ENCODE measurements at places on chromosomes 2 and 18.

- peak; percentile 55 for DNase-seq
These were observed 50.2 kb upstream of the SIGLEC15 start for GRCh38 chr18:45775241-45775676.

DNA sequence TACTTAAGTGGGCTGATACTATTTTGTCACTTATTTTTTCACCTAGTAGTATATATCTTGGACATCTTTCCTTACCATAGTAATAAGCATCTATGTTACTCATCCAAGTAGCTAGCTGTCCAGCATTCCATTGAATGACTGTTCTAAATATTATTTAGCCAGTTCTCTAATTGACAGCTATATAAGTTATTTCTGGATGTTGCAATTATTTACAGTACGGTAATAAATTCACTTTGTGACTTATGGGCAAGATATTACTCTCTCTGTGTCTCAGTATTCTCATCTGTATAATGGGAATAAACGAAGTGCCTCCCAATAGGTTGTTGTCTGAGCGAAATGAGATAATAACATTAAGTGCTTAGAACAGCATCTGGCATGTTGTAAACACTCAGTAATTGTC is 46.6 kb upstream of the AGAP1 start:
- DNase-seq = no peak

- no peak for DNase-seq
These were observed 63.3 kb downstream of the FAM228A start for GRCh38 chr2:24238158-24238557.

DNA sequence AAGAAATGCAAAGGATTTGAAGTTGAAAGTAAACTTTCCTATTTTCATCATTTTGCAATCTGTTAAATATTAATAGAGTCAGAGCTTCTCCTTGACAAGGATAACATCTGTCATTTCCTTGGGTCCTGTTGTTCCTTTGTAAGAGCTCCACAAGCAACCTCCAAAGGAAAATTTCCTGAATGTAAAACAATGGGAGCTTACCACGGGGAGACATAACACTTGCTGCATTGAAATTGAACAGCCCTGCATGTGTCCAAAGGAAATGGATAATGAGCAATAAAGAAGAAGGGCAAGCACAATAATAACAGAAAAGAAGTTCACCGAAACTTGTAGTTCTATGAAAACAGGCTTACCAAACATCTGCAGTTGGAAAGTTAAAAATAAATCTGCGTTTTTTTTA is 42.0 kb upstream of the SCG2 start:
- no peak for DNase-seq

DNA sequence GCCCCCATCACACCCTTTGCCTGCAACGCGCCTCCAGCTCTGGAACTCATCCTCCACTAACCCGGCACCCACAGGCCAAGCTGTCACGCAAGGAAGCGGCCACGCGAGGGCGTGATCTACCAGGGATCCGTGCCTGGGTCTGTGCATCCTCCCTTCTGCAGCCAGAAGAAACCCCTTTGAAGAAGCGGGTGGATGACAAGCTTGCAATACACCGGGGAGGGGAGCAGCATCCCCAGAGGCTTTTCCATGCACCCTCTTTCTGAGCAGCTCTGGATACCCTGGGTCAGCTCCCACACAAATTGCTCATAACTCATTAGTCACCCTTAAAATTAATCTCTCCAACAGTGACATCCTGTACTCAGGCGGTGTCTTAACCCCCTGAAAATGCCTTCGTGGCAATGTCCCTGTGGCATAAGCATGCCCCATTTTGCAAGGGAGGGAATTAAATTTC is 47.6 kb downstream of the PDCL3 start:
- DNase-seq = no peak

DNA sequence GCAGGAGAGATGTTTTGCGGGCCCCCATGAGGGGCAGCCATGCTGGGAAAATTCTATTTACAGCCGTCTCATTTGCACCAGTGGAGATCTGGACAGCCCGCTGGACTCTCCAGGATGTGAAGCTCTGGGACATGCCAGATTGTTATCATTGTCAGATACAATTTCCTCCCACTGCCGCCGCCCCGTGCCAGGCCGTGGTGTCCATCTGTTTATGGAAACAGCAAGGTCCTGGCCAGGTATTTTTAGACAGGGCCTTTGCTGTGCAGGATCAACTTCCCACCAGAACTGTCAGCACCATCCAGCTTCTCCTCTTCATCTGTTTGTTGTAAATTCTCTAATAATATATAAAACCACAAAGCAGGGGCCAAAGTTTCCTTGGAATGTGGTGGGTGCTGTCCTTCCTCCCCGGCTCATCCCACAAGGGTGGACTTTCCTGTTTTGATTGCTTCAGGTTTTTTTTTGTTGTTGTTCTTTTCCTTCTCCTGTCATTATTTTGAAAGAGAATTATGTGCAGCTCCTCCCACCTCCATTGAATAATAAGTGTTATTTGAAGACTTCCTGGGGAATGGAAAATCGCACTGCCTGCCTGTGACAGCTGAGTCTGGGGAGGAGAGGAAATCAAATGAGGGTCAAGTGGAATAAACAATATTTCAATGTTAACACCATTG is 398.1 kb downstream of the TNS1 start:
- no peak for DNase-seq

DNA sequence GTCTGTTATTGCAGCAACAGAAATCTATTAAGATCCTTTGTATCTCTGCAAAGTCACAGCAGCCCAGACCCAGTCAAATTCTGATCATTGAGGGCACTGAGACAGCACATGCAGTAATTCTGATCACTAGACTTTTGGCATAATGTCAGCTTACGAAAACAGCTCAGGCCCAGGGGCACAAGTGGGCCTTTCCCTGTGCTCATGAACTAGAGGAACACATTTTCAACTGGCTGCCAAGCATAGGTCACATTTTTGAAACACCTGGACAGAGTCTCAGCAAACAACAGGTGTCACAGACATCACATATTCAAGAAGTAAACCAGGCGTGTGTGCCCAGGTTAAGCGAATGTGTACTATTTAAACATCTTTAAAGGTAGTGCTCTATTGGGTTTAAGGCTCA is 13.7 kb downstream of the DOCK10 start:
- DNase-seq = no peak

DNA sequence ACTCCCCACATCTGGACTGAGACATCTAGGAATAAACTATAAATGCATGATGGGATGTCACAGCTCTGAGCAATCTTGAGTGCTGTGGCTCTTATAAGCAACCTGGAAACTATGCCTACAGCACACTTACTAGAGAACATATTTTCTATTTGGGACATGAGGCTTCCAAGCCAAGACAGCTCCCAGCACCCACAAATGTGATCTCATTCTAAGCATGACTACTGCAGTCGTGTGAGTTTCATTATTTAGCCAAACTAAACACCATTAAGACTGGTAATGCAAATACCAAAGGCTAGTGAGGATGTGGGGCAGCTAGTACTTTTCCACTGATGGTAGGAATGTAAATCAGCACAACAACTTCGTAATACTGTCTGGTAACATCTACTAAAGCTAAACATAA is 72.5 kb downstream of the RTTN start:
- no peak for DNase-seq

DNA sequence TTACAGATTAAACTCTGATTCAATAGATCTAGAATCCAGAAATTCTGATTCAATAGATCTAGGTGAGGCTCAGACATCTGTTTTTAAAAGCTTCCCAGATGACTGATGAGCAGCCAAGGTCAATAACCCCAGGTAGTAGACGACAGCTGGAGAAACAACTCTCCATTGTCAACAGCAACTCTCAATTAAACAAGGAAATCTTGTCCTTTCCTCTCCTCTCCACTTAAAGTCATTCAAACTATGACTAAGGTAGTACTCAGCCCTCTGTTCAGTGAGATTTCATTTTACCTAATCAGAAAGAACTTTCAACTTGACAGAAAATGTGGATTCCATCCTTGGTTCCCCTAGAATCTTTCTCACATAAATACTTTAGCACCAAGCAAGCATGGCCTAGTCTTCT is 94.6 kb upstream of the SCG2 start:
- no peak for DNase-seq

DNA sequence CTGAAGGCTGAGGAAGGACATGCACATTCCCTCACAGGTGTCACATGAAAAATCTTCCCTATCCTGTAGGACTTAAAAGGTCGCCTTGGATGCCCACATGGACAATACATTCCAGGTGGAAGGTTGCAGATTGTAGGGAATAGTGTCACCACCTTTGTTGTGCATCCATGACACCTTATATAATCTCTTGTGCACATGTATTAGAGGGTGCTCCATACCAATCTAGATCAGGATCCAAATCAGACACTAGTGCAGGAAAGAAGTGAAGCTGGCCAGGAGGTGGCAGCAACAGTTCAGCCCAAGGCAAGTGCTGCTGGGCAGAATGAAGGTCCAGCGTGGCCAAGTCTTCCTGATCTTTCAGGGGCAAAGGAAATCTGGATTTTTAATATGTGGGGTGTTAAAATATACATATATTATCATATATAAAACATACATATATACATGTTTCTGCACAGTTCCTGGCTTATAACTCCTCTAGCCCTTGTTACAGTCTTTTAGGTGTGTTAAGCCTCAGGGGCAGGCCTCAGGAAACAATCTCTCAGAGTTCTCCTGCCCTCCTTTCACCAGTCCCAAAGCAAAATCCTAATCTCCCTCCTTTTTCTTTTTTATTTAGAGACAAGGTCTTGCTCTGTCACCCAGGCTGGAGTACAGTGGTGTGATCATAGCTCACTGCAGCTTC is 16.6 kb downstream of the NIF3L1 start:
- DNase-seq = no peak

DNA sequence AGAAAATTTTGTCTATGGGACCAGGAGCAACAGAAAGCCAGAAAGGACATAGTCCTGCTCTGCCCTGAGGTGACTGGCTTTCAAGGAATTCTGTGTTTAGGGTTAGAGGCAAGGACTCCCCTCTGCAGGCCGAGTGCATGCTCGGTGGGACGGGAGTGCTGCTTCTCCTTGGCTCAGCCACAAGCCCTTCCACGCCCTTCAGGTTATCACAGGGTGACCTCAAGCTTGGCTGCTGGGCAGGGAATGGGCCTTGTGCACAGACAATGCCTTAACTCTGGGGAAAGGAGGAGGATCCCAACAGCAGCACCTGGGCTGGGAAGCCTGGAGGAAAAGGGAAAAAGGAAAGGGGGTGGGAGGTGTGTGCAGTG is 32.8 kb downstream of the FAM178B start:
- DNase-seq = no peak

- no peak for DNase-seq
These were observed 62.9 kb downstream of the POMC start for GRCh38 chr2:25105336-25106085.

DNA sequence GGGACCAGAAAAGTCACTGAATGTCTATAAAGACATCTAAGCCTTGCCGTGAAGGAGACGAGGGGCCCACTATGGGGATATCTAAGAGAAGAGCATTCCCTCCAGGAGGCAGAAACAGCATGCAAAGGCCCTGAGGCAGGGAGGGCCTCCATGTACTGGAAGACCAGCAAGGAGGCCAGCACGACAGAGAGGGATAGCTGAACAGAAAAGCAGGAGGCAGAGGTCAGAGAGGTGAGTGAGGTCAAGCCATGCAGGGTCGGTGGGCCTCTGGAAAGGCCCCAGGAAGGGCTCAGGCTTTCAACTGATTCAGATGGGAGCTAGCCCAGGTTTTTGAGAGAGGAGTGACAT is 5.7 kb downstream of the TRABD2A start:
- DNase-seq = no peak

DNA sequence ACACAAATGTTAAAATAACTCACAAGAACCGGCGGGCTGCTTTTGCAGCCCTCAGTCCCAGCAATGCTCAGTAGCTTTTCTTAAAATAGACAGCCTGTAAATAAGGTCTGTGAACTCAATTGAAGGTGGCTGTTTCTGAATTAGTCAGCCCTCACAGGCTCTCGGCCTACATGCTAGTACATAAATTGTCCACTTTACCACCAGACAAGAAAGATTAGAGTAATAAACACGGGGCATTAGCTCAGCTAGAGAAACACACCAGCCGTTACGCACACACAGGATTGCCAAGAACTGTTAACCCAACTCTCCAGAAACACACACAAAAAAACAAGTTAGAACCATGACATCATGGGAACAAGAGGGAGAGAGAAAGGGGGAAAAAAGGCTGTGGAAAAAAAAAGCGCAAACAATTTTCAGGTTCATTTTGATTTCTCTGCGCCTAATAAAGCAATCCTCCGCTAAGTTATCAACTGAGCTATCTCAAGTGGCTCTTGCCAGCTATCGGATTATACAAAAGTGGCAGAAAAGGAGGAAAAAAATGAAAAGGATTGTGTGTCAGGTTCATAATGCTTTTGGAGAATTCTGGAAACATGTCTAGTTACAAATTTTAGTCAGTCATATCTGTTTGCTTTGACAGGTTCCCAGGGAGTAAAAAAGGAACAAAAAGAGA is 89.1 kb downstream of the ZEB2 start:
- peak; percentile 29 for DNase-seq

DNA sequence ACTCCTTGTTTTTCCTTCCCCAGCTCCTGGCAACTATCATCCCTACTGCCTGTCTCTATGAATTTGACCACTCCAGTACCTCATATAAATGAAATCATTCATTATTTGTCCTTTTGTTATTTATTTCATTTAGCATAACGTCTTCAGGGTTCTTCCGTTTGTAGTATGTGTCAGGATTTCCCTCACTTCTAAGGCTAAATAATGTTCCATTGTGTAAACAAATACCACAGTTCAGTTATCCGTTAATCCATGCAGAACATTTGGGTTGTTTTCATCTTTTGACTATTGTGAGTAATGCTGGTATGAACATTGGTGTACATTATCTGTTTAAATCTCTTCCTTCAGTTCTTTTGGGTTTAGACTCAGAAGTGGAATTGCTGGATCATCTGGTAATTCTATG is 18.8 kb downstream of the DYNC2LI1 start:
- DNase-seq = no peak

- no peak for DNase-seq
These were observed 349.8 kb downstream of the RBM43 start for GRCh38 chr2:150911766-150912280.

DNA sequence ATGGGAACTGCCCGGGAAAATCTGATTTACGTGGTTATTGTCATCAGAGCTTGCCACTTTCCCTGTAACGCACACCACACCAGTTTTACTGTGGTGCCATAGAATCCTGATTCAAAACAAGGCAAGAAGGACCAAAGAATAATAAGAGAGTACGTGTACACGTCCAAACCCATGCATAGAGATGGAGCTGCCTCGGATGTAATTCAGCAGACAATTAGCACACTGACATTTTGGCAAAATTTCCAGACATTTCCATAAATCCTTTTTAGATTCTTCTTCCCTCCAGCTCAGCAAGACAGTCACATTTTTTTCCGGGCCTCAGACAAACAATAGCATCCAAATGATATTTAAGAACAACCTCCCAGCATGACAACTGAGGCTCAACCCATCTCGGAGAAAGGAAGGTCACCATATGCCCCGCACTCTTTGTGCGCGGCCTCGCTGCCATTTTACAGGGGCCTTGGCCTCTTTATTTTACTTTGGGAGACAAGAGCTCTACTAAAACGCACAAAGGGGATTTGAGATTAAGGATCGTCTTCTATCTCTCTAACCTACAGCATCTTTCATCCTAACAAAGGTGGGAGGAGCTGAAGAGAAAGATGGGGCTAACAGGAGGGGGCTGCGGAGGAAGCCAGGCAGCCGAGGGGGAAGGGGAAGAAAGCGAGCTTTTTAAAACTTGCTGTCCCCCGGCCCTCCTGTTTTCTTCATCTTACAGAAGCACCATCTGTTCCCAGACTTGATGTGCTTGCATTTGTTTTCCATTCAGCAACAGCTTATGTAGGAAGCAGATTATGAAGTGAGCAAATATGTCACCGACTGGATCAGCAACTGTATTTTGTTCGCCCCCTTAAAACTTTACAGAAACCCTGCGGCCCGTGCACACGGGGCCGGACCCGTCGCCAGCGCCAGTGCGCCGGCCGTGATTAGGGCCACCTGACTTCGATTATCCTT is 61.0 kb downstream of the CDCA7 start:
- DNase-seq = no peak

Data from GM12864 (cell line).